ENCODE measurements at places on chromosomes 7 and 10.

DNA sequence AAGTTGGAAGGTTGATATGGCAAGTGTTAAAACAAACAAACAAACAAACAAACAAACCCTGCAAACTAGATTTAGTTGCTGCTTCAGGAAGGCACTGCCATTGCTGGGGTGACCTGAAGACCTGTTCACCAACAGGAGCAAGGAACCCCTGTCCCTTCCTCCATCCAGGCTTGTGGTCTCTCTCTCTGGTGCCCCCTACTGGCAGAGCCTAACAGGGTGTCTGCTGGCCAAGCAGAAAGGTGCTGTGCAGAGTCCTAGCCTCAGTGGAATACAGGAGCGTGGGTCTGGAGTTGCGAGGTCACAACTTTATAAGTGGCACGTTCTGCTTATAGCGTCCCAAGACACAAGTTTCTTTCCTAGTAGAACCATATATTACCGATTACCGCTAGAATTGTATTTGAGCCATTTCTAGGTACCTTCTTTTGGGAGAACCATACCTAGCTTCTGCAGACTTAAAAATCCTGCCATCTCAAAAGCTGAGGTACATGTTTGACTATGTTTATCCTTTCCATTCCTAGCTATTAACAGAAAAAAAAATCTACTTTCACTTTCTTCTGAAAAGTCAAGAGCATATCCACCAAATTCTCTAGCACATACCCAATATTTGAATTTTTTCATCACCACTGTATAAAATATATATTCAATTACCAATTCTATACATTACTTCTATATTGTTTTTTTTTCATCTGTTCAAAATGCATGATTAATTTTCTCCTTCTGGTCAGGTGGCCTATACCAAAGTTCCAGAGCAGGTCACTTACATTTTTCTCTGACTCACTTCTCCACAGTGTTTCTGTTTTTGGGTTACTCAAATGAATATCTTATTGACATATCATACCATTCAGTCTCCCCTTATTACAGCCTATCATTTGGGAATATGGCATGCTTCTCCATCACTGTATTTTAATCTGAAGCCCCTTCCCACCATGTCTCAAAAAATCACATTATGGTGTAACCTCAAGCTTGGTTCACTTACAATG, 29.1 kb upstream of the CALD1 start:
- DNase-seq, result no peak

- DNase-seq, result no peak
Measured at GRCh38 chr7:46229409-46229808, 308.3 kb upstream of the IGFBP3 start.

GRCh38 chr7:129617652-129618051, 6.1 kb downstream of the NRF1 start:
- no peak for DNase-seq

DNA sequence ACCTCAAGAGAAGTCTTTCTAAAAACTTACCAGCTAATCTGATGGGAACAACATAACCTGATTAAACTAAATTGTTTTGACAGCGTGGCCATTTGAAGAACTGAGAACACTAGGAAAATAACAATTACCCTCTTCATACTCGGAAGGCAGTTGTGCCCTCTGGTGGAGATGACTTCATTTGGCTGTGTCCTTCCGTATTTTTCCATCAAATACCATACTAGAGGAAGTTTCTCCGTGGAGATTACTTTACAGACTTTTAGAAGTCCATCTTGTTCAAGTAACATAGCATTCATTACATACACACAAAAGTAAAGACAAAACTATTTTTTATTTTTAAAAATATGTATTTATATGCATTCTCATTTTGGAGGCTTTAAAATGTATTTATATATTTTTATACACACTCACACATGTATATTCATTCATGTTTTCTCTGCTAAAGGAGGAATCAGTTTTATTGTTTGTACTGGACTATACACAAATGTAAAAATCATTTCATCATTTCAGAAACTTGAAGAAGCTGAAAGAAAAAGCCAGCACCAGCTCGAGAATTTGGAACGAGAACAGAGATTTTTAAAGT, 25.2 kb downstream of the SMNDC1 start:
- peak; percentile 28 for DNase-seq

GRCh38 chr7:122059542-122059941, 84.5 kb downstream of the AASS start:
- no peak for DNase-seq

DNA sequence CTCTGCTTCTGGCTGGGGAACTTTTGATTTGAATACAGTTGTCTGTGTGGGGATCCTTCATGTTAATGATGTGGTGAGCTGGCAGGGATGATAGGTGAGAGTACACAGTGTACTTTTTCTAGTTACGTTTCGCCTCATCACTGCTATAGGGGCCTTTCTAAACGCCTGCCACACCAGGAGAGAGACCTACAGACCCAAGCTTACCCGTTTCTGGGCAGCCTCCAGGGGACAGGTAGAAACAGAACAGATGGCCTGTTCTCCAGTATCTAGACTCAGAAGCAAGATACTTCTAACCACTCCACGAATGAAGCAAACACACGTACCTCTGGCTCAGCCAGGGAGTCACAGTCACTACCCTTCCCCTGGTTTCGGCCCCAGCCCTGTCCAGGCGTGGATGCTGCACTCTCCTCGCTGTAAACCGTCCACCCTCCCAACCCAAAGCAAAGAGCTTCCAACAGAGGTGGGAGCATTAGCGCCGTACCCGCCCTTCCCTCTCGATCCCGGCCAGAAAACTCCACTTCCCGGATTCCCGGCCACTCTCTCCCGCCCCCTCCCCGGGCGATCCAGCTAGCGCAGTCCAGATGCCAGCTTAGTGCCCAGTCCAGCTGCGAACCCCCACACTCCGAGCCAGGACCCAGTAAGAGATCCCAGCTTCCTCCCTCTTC, 1.2 kb downstream of the CCDC6 start:
- peak; percentile 5 for DNase-seq

DNA sequence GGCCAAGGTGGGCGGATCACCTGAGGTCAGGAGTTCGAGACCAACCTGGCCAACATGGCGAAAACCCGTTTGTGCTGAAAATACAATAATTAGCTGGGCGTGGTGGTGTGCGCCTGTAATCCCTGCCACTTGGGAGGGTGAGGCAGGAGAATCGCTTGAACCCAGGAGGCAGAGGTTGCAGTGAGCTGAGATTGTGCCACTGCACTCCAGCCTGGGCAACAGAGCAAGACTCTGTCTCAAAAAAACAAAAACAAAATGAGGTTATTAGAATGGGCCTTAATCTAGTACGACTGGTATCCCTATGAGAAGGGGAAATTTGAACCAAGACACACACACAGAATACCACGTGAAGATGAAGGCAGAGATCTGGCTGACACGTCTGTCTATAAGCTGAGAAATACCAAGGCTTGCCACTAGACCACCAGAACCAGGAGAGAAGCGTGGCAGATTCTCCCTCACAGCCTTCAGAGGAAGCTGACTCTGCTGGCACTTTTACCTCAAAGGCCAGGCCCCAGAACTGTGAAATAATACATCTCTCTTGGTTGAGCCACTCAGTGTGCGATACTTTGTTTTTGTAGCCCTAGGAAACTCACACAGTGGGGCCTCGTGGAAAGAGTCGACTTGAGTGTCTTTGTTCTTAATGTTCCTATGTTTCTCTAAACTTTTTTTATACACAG, 59.6 kb downstream of the TMEM209 start:
- DNase-seq, result no peak

GRCh38 chr10:86693721-86694369, 25.5 kb downstream of the LDB3 start:
- DNase-seq, result no peak

DNA sequence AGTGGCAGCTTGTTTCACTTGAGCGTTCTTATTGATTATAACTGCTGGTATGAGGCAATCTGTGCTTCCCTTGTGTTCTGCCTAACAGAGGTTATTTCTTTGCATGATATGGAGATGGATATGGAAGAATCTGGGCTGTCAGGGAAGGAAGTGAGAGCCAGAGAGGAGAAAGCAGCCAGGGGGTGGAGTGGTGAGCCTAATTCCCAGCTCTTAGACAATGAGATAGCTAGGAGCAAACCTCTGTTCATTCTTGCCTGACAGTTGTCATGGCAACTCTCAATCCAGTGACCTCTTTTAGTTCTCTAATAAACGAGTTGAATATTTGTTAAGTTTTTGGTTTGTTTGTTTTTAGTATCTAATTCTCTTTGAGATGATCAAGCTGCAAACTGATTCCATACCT, 214.3 kb downstream of the NRG3 start:
- DNase-seq, result no peak

GRCh38 chr7:28520074-28521015, 108.0 kb downstream of the CREB5 start:
- DNase-seq, result no peak

DNA sequence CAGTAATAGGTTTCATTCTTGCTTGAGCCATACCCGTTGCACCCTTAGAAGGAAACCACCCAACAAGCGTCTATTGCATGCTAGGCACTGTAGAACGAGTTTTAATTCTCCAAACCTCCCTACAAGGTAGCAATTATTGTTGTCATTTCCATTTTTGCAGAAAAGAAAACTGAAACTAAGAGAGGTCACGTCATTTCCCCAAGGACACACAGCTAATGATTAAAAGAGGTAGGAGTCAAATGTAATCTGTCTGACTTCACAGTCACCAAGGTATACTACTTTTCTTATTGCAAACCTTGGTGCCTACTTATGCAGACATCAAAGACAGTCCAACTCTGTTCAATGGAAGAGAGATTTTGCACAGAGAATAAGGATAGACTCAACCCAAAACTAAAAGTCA, 49.1 kb upstream of the C1QL3 start:
- no peak for DNase-seq

- DNase-seq, result no peak
Measured at GRCh38 chr7:137741443-137741842, 105.3 kb downstream of the DGKI start.

GRCh38 chr7:101146-102046, 91.0 kb upstream of the FAM20C start:
- no peak for DNase-seq

DNA sequence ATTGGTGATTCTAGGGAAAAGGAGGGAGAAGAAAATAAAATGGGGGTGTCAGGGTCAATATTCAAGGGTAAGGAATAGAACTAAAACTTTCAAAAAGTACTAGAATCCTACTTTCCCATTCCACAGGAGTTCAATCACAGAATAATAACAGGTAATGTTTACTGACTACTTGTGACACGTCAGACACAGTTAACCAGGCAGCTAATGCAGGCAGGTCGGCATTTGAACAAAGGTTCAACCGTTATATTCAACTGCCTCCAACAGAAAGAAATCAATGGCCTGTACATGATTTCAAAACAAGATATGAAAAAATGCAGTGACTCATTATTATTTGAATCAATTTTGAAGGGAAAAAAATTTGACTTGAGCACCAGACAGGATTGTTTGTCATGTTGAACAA, 3.1 kb downstream of the ASB15 start:
- DNase-seq, result no peak

GRCh38 chr10:69732826-69733150, 68.9 kb upstream of the COL13A1 start:
- DNase-seq, result no peak

DNA sequence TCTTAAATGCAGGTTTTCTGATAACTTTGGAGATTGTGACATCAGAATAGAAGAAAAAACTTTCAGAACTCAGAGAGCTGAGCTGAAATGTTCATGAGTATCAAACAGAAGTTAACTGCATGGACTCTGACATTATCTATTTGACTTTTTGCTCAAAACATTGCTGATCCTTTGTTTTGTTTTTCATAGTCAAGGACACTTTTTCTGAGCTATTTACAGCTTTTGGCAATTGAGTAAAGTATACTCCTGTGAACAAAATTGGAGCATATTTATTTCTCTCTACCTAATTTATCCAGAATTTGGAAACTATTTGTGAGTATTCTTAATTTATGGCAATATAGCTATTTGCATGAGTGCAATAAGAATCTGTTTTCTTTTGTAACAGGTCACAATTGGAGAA, 11.1 kb downstream of the KCP start:
- no peak for DNase-seq

DNA sequence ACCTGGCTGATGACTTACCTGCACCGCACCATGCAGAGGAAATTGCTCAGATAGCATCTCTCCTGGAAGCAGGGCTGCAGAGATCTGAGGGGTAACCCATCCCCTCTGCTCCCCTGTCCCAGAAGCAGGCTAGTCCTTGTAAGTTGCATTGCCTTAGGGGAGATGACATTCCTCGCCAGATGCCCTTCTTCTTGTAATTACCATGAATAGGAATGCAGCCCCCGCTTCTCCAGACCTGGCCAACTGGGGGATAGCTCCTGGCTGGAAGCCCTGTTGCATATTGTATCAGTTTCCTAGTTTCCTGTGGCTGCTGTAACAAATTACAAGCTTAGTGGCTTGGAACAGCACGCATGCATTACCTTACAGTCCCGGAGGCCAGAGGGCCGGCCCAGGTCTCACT, 47.5 kb upstream of the EN2 start:
- no peak for DNase-seq

DNA sequence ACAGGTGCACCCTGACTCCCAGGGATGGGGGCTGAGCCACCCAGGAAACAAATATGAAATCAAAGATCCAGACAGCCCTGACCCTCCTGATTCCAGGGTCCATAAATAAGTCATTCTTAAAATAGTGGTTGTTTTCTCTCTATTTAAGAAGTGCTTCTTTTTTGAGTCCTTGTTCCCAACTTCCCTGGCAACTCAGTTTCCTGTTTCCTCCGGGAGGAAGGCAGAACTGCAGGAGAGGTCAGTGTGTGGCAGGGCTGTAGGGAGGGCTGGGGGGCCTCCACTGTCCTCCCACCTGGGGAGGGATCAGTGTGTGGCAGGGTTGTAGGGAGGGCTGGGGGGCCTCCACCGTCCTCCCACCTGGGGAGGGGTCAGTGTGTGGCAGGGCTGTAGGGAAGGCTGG, 88.7 kb upstream of the PDGFA start:
- no peak for DNase-seq

- no peak for DNase-seq
Measured at GRCh38 chr10:5945561-5946418, 31.6 kb downstream of the IL15RA start.

DNA sequence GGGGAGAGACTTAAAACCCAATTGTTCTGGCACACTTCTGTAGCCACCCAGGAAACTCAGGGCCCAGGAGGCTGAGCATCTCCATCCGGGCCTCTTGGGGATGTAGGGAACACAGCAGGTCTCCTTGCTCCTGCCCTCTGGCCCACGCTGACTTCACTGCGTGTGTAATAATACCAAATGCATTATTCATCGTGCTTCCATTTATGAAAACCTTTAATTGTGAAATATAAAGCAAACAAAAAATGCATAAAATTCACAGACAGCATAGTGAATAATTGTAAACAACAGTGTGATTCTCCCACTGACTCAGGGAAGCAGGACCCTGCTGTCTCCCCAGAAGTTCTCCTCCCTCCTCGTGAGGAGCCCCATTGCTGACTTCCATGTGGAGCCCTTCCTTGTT, 70.3 kb upstream of the SHH start:
- DNase-seq, result no peak

DNA sequence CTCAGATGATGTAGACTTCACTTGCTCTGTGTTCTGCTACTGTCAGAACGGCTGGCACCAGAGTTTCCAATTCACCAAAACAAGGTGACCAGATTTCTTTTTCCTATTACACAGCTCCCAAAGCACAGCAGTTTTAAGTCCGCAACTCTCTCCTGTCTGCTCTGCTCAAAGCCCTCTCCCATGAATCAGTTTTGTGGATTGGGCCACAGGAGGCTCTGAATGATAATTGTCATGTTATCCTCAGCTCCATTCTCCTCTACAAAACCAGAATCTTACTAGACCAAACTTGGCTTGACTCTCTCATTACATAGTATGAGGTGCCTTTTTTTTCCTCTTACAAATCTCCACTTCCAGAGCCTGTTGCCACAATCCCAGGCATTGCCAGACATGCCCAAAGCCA, 223.5 kb downstream of the SNX13 start:
- DNase-seq, result no peak
